Activated naive CD8-positive, alpha-beta T cell treated with anti-CD3 and anti-CD28 coated beads for 36 hours (primary cell): ENCODE measurements at places on chromosomes 3 and 15. TPM values are rescaled to one million over a fixed set of nuclear protein-coding genes. Genes with fewer than 3 reads are reported as not detected.

The LRRC3B gene
- total RNA-seq: not detected

DNA sequence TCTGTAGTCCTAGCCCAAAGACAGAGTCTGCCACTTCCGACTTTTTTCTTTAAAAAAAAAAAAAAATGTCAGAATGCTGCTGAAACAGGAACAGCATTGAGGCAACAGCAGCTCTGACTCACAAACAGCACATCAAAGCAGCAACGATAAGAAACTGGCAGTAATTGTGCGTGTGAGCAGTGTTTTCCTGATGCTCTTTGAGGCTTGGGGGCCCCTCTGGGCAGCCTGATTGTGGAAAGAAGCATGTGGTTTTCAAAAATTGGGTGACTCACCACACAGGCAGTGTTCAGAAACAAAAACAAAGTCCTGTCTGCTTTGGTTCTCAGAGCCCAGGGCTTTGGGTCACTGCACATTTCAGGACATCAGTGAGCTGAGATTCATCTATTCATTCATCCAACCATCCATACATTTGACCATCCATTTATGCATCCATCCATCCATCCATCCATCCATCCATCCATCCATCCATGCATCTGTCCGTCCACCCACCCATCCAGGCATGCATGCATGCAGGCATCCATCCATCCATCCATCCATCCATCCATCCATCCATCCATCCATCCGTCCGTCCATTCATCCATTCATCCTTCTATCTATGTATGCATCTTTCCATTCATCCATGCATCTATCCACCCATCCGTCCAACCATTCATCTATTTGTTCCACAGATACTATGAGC is 308.4 kb downstream of the RPLP1 start:
- peak; percentile 84 for DNase-seq
- peak overlapping the region; percentile 89 for H3K27ac ChIP-seq
- peaks cover 69% of the 10 kb centered on the region for H3K4me1 ChIP-seq
- H3K27me3 ChIP-seq: peaks cover 3% of the 10 kb centered on the region

- H3K27ac ChIP-seq: no peak overlapping the region
- no peak for DNase-seq
- H3K4me1 ChIP-seq: no peaks in the 10 kb centered on the region
- H3K36me3 ChIP-seq: no peaks in the 10 kb centered on the region
- H3K4me3 ChIP-seq: no peak overlapping the region
These were observed 24.0 kb downstream of the IGSF10 start for GRCh38 chr3:151436675-151437446.

DNA sequence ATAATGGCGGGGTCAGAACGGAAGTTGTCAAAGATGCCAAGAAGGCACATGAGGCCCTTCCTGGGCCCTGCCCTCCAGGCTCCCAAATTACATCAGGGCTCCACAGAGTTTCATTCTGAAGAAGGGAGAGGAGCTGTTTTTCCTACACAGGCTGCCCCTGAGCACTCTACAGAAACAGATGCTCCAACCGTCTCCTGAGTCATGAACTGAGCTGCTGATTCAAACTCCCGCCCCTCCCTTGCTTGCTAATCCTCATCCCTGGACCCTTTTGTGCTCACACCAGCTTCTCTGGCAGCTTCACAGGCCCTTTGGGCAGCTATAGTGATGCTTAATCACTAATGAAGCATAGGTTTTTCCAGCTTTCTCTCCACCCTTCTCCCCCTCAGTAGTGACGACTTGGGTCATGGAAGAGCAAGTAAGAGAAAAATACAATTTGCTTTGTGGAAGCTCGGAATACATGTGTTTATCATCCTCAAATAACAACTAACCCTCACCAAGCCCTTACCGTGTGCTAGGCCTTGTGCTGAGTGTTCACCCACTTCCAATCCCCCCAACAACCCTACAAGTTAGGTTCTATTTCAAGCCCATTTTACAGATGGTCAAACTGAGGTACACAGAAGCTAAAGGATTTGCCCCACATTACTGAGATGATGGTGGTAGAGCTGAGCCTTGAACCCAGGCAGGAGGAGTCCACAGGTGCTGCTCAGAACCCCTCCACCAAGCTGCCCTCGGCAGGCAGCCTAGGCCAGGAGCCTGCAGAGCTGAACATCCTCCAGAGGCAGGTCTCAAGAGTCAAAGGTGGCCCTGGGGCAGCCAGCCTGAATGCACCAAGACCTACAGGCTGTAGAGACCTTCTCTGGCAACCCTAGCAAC is 21.9 kb downstream of the MEGF11 start:
- no peaks in the 10 kb centered on the region for H3K4me1 ChIP-seq
- H3K27me3 ChIP-seq: peaks cover under 1% of the 10 kb centered on the region
- no peak overlapping the region for H3K4me3 ChIP-seq
- no peak overlapping the region for H3K27ac ChIP-seq
- DNase-seq: no peak
- no peaks in the 10 kb centered on the region for H3K36me3 ChIP-seq
